HTR-8/SVneo (cell line): ENCODE measurements at places on chromosomes 3 and 15.

DNA sequence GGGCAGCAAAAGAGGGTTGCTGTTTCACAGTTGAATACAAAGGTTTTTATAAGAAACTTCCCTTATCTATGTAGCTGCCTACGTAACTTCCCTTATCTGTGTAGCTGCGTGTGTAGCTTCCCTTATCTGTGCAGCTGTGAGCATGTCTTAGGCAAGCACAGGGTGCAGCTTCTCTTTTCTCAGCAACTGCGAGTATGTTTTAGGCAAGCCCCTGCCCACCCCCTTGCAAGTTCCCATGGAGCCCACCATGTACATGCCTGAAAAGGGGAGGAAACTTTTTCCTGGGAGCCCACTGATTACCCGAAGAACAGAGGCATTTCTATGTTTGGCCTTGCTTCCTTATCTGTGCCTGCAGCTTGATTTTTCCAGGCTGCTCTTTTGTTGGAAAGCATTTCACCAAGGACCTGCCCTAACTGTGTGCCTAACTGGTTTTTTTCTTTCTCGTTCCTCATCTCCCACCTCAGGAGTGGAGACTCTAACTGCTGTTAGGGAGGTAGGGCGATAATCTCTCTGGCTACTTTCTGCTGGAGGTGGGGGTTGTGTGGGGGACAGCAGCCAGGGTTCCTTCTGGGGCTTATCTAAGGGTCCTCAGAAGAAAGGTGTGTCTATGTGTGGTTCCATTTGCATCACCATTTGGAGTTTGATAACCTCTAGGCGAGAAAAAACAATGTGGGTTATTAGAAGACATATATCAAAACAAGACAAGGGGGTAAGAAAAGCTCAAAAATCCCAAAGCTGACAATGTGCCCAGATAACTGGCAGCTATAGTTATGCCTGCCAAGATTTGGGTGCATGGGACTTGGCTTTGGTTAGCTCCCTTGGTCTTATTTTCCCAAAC is 26.0 kb downstream of the SORD start:
- DNase-seq, result no peak

- DNase-seq, result no peak
Measured at GRCh38 chr3:59553076-59553475, 503.3 kb upstream of the CFAP20DC start.

- DNase-seq, result no peak
Measured at GRCh38 chr3:54079314-54079713, 43.0 kb upstream of the CACNA2D3 start.

GRCh38 chr3:135917927-135918597 is 47.5 kb upstream of the PPP2R3A start:
- no peak for DNase-seq

DNA sequence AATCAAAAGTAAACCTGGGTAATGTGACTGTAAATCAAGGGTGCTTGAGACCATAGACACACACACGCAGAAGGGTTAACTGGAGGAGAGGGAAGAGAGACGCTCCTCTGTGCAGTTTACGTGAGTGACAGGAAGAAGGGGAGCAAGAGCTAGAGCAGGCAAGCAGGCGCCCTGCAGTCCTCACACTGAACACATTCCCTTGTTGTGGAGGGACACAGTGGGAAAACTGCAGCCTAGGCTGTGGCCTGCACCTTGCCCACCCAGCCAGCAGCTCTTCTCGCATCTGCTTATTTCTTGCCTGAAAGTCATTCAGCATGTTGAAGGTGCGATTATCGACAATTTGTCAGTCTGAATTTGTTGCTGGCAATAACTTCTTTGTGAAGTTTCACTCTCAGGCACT is 24.2 kb downstream of the SOX2 start:
- no peak for DNase-seq

DNA sequence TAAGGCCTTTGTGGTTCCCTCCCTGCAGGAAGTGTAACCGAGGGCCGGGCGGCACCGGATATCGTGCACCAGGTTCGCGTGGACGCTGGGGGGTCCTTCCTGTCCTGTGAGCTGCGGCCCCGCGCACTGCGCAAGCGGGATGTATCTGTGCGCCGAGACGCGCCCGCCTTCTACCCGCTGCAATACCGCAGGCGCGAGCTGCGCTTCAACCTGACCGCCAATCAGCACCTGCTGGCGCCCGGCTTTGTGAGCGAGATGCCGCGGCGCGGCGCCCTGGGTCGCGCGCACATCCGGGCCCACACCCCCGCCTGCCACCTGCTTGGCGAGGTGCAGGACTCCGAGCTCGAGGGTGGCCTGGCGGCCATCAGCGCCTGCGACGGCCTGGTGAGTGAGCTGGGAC is 35.9 kb downstream of the SAXO2 start:
- DNase-seq, result no peak

GRCh38 chr3:174403831-174404230 is 455.3 kb upstream of the NAALADL2 start:
- DNase-seq, result no peak

DNA sequence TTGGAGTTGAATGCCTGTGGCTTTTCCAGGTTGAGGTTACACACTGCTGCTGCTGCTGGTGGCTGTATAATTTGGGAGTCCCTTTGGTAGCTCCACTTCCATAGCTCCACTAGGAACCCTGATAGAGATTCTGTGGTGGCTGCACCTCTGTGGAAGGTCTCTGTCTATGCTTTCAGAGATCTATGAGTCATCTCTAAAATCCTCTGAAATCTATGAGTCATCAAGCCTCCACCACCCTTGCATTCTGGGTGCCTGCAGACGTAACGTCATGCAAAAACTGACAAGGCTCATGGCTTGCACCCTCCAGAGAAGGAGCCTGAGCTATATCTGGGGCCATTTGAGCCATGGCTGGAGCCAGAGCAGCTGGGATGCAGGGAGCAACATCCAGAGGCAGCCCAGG is 1037.0 kb upstream of the CFAP20DC start:
- DNase-seq, result peak; percentile 5

GRCh38 chr15:99238849-99239248 is 10.5 kb downstream of the TTC23 start:
- DNase-seq, result no peak

GRCh38 chr3:135987661-135988060 is 22.1 kb downstream of the PPP2R3A start:
- no peak for DNase-seq
